ENCODE measurements at places on chromosomes 5 and 9. TPM values are rescaled to one million over a fixed set of nuclear protein-coding genes. Genes with fewer than 3 reads are reported as not detected.

Gene NUP188
- 35.8 TPM for polyA plus RNA-seq

Gene IL31RA
- polyA plus RNA-seq = not detected

Gene C5orf22
- polyA plus RNA-seq = 33.6 TPM

Gene AK8
- 0.70 TPM for polyA plus RNA-seq

Gene TCF7
- polyA plus RNA-seq = 12.0 TPM

Gene GFI1B
- not detected for polyA plus RNA-seq

Gene CCDC112
- polyA plus RNA-seq = 10.9 TPM

Gene IL5
- not detected for polyA plus RNA-seq

Gene ACOT12
- not detected for polyA plus RNA-seq

Gene SLC6A18
- not detected for polyA plus RNA-seq

Gene COL15A1
- 1.3 TPM for polyA plus RNA-seq

Gene KIF4B
- 0.05 TPM for polyA plus RNA-seq

Gene TMEM171
- not detected for polyA plus RNA-seq

Gene GPX8
- 71.1 TPM for polyA plus RNA-seq

Gene SPAAR
- 0.15 TPM for polyA plus RNA-seq

Gene SHOC1
- polyA plus RNA-seq = 0.37 TPM

Gene CMBL
- 3.9 TPM for polyA plus RNA-seq

Gene PPIP5K2
- 42.1 TPM for polyA plus RNA-seq

Gene EGFL7
- polyA plus RNA-seq = 50.9 TPM

Measured in cardiac muscle cell (in vitro differentiated cells and primary cell).